Endodermal cell (in vitro differentiated cells): ENCODE measurements at places on chromosomes 16 and 17. TPM values are rescaled to one million over a fixed set of nuclear protein-coding genes. Genes with fewer than 3 reads are reported as not detected.
A peak's percentile ranks its signal among the peaks of the same experiment; 100 is the strongest.

DNA sequence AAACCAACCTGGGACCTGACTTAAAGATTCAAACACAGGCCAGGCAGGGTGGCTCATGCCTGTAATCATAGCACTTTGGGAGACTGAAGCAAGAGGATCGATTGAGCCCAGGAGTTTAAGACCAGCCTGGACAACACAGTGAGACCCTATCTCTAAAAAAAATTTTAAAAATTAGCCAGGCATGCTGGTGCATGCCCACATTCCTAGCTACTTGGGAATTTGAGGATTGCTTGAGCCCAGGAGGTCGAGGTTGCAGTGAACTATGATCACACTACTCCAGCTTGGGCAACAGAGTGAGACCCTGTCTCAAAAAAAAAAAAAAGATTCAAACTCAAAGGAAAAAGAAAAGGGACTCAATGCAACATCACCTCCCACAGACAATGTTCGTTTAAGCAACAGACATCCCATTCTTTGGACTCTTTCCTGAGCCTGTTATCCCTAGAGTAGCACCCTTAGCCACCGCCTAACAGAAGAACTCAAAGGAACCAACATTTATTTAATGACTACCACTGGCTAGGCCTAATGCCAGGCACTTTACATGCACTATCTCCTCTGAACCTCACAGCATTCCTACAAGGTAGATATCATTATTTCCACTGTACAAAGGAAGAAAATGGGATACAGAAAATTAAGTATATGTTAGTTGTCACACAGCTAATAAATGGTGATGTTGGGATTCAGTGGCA, 12.7 kb downstream of the MYO18A start:
- no peak for DNase-seq

DNA sequence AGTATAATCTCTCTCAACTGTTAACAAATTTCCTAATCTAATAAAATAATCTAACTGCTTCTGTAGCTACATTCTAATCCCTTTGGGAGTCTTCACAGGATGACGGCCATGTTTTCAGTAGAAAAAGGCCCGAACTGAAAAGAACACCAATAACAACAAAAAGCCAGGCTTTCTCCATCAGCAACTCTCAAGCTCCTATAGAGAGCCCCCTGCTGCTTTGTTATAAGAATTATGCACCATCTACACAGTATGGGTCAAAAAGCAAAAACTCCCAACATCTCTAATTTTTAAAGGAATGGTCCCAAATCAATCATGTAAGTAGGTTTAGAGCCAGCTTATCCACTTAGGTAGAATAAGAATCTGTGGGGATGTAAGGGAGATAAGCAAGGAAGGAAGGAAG, 163.6 kb upstream of the C17orf78 start:
- no peak for DNase-seq

- peak; percentile 45 for DNase-seq
Measured at GRCh38 chr17:5592382-5592781, 8.1 kb upstream of the NLRP1 start.

- DNase-seq = no peak
Measured at GRCh38 chr17:5719976-5720375, 135.7 kb upstream of the NLRP1 start.

- DNase-seq = peak; percentile 87
Measured at GRCh38 chr17:75878174-75878998, at the start of gene TRIM47. Gene TRIM47 (minus strand): TSS chr17:75878581. CDS start chr17:75878548, 33 bp downstream.

- DNase-seq = no peak
Measured at GRCh38 chr17:82937411-82938371, 97.9 kb upstream of the ZNF750 start.

GRCh38 chr17:67160791-67161190, 84.2 kb downstream of the HELZ start:
- DNase-seq = no peak

Gene VASN
- 12.1 to 14.3 TPM (median 13.0 TPM) in 3 replicates for total RNA-seq
